ENCODE measurements at places on chromosomes 2 and 18.

GRCh38 chr2:61689568-61689967, 151.4 kb upstream of the XPO1 start:
- no peaks in the 10 kb centered on the region for H3K36me3 ChIP-seq
- H3K27ac ChIP-seq = no peak overlapping the region
- H3K4me3 ChIP-seq = no peak overlapping the region
- no peaks in the 10 kb centered on the region for H3K27me3 ChIP-seq
- DNase-seq = no peak

- no peak overlapping the region for H3K4me3 ChIP-seq
- H3K4me1 ChIP-seq = peaks cover 19% of the 10 kb centered on the region
- no peak for DNase-seq
- H3K36me3 ChIP-seq = peaks cover 3% of the 10 kb centered on the region
- no peaks in the 10 kb centered on the region for H3K27me3 ChIP-seq
Observed at GRCh38 chr2:74197049-74197448, 1.4 kb upstream of the MTHFD2 start.

GRCh38 chr2:238104691-238105371, 4.7 kb downstream of the ESPNL start:
- no peak for DNase-seq
- H3K4me1 ChIP-seq = peaks cover 50% of the 10 kb centered on the region
- no peak overlapping the region for H3K27ac ChIP-seq
- H3K27me3 ChIP-seq = no peaks in the 10 kb centered on the region
- H3K4me3 ChIP-seq = no peak overlapping the region
- no peaks in the 10 kb centered on the region for H3K36me3 ChIP-seq

- no peaks in the 10 kb centered on the region for H3K4me1 ChIP-seq
- H3K4me3 ChIP-seq = no peak overlapping the region
- H3K27me3 ChIP-seq = peaks cover 13% of the 10 kb centered on the region
- H3K36me3 ChIP-seq = no peaks in the 10 kb centered on the region
- no peak overlapping the region for H3K27ac ChIP-seq
- no peak for DNase-seq
Observed at GRCh38 chr2:75194184-75194868, 5.0 kb downstream of the TACR1 start.

- no peak overlapping the region for H3K27ac ChIP-seq
- no peak overlapping the region for H3K4me3 ChIP-seq
- H3K4me1 ChIP-seq = no peaks in the 10 kb centered on the region
Observed at GRCh38 chr2:148305476-148305875, 284.6 kb downstream of the MBD5 start.

- no peak for DNase-seq
- H3K4me3 ChIP-seq = no peak overlapping the region
- no peaks in the 10 kb centered on the region for H3K36me3 ChIP-seq
- no peaks in the 10 kb centered on the region for H3K27me3 ChIP-seq
- H3K4me1 ChIP-seq = no peaks in the 10 kb centered on the region
Observed at GRCh38 chr18:60209042-60209441, 163.5 kb downstream of the MC4R start.

- peak; percentile 45 for DNase-seq
- no peaks in the 10 kb centered on the region for H3K4me1 ChIP-seq
- H3K36me3 ChIP-seq = peaks cover 14% of the 10 kb centered on the region
- no peak overlapping the region for H3K4me3 ChIP-seq
- no peaks in the 10 kb centered on the region for H3K27me3 ChIP-seq
Observed at GRCh38 chr2:112121682-112122254, 16.4 kb upstream of the FBLN7 start.

- H3K4me3 ChIP-seq = no peak overlapping the region
- no peak overlapping the region for H3K27ac ChIP-seq
- no peak for DNase-seq
- H3K36me3 ChIP-seq = no peaks in the 10 kb centered on the region
- no peaks in the 10 kb centered on the region for H3K27me3 ChIP-seq
- no peaks in the 10 kb centered on the region for H3K4me1 ChIP-seq
Observed at GRCh38 chr18:32907648-32908423, 135.0 kb upstream of the KLHL14 start.

- H3K4me3 ChIP-seq = no peak overlapping the region
- no peaks in the 10 kb centered on the region for H3K36me3 ChIP-seq
Observed at GRCh38 chr18:55351241-55351691, 236.7 kb downstream of the TCF4 start.

DNA sequence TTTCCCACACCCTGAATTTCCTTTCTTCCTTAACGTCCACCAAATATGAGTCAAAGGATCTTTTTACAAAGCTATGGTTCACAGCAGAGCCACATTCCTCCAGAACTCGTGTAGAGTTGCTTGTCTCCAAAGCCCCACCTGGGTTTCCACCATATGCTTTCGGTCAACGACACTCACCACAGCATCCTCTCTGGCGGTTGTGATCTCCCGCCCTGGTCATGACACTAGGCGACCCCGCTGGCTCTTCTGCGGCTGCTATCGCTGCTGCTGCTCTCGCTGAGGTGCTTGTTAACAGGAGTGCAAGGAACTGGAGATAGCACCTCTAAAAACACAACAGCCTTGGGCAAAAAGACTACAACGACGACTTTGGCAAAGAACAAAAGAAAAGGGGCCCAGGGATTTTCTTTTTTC, 340 bp downstream of the SLC40A1 start:
- DNase-seq = no peak
- H3K4me1 ChIP-seq = peaks cover 9% of the 10 kb centered on the region
- no peaks in the 10 kb centered on the region for H3K36me3 ChIP-seq
- peak overlapping the region; percentile 63 for H3K4me3 ChIP-seq

- H3K36me3 ChIP-seq = no peaks in the 10 kb centered on the region
- no peak overlapping the region for H3K4me3 ChIP-seq
- DNase-seq = no peak
- no peak overlapping the region for H3K27ac ChIP-seq
- H3K27me3 ChIP-seq = no peaks in the 10 kb centered on the region
Observed at GRCh38 chr2:37576831-37577230, 94.6 kb downstream of the CDC42EP3 start.

- H3K4me1 ChIP-seq = no peaks in the 10 kb centered on the region
- no peak overlapping the region for H3K27ac ChIP-seq
- H3K36me3 ChIP-seq = no peaks in the 10 kb centered on the region
Observed at GRCh38 chr2:186136860-186137259, 349.2 kb upstream of the ZC3H15 start.

DNA sequence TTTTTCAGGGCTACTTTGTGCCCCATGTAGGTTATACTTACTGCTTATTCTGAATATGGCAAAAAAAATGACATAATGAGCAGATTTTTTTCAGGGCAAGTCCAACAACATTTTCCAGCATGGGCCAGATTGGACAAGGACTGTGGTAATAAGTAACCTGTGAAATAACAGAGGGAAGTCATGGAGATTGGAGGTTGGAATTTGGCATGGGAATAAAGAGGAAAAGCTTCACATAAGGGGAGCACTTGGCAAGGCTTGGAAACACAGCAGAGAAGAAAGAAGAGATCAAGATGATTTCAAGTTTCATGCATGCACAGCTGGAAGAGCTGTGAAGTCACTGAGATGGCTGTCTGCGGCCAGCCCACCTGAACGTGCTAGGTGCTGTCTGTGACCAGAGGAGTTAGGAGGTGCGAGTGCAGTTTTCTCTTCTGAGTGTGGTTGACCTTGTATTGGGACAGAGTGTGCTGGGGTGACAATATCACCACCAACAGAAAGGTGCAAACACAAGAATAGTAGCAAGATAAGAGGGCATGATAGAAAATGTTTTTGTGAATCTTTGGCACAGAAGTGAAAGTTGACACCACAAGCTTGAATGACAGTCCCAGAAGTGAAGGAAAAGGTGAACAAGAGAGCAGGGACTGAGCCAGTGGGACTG, 71.1 kb upstream of the DSC1 start:
- H3K27me3 ChIP-seq = no peaks in the 10 kb centered on the region
- H3K27ac ChIP-seq = no peak overlapping the region
- H3K36me3 ChIP-seq = no peaks in the 10 kb centered on the region
- no peaks in the 10 kb centered on the region for H3K4me1 ChIP-seq
- H3K4me3 ChIP-seq = no peak overlapping the region

- no peak overlapping the region for H3K27ac ChIP-seq
- no peaks in the 10 kb centered on the region for H3K36me3 ChIP-seq
- H3K4me3 ChIP-seq = no peak overlapping the region
- no peaks in the 10 kb centered on the region for H3K4me1 ChIP-seq
Observed at GRCh38 chr2:147364597-147364996, 480.2 kb upstream of the ACVR2A start.

DNA sequence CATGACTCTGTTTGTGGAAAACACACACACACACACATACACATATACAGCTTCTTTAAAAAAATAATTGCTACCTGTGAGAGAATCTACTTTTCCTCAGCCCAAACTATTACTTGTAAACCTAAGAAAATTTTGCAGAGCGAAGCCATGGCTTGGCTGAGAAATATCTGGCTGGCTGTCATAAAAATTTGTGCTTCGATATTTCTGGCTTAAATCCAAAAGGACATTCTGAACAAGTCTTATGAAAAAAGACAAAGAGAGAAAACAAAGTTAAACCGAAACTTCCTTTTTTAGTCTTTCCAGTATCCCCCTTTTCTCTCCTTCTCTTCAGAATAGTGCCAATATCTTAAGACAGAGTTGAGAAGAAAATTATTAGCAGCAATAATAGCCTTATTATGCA, 2048.0 kb downstream of the SUCLG1 start:
- H3K4me1 ChIP-seq = no peaks in the 10 kb centered on the region
- no peaks in the 10 kb centered on the region for H3K27me3 ChIP-seq
- H3K36me3 ChIP-seq = no peaks in the 10 kb centered on the region
- H3K27ac ChIP-seq = no peak overlapping the region

GRCh38 chr18:5958822-5959221, 63.5 kb upstream of the TMEM200C start:
- no peak for DNase-seq
- no peaks in the 10 kb centered on the region for H3K4me1 ChIP-seq
- H3K36me3 ChIP-seq = no peaks in the 10 kb centered on the region
- no peak overlapping the region for H3K27ac ChIP-seq
- no peak overlapping the region for H3K4me3 ChIP-seq
